ENCODE measurements at places on chromosomes 13 and 19.

DNA sequence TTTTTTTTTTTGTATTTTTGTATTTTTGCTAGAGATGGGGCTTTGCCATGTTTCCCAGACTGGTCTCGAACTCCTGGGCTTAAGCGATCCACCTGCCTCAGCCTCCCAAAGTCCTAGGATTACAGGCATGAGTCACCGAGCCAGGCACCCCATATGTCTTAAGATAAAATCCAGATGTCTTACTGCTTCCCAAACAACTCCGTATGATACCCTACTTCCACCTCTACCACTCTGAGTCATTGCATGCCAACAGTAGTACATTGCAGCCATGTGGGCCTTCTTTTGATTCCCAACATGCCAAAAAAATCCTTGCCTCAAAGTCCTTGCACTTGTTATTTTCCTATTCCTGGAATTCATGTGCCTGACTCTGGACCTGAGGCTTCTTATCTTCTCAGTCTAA lies 799.2 kb downstream of the GPC5 start:
- DNase-seq: no peak

- DNase-seq: no peak
Measured at GRCh38 chr13:107447591-107447990, 767.7 kb downstream of the LIG4 start.

- no peak for DNase-seq
Measured at GRCh38 chr13:109867766-109868165, 81.4 kb upstream of the IRS2 start.

DNA sequence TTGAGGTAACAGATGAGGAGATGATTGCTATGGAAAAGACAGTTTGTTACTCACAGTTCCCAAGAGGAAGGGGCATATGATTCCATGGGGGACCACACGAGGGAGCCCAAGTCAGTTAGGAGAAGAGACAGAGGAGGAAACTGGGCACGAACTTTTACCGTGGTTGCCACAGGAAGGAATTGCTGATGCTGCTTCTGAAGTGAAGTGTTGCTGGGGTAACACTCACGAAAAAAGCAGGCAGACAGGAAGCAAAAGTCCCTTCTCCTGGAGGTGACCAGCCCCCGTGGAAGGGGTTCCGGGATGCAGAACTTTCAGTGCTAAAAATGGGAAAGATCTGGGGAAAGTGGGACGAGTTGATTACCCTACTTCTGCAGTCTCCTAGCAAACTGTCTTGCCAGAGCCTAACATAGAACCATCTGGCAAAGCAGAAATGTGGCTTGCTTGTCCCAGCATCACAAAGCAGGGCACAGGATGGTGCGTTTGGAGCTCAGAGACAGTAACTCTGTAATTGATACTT lies 35.4 kb upstream of the MAP3K10 start:
- no peak for DNase-seq

GRCh38 chr19:47778954-47779351 lies 450 bp downstream of the SELENOW start:
- no peak for DNase-seq

DNA sequence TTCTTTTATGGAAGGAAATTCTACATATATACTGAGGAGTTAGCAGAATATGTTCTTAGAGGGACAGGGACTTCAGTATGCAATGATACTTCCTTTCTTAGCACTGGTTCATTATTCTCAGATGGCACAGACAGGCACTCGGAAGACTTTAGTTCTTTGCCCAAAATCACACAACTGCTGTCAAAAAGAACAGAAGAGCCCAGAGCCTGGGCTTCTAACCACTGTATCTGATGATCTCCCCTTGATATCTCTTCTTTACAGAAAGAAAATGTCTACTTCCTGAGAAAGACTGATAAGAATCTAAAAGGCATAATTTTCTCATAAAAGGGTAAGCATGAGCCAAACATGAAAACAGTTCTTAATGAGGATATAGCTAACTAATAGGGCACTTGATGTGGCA lies 2034.2 kb upstream of the PRR20A start:
- DNase-seq: no peak

Data from activated CD8-positive, alpha-beta memory T cell treated with anti-CD3 and anti-CD28 coated beads for 48 hours (primary cell).